Thymus (tissue), 14 donors: ENCODE measurements at places on chromosomes 3 and 15. TPM values are rescaled to one million over a fixed set of nuclear protein-coding genes. Genes with fewer than 3 reads are reported as not detected.

DNA sequence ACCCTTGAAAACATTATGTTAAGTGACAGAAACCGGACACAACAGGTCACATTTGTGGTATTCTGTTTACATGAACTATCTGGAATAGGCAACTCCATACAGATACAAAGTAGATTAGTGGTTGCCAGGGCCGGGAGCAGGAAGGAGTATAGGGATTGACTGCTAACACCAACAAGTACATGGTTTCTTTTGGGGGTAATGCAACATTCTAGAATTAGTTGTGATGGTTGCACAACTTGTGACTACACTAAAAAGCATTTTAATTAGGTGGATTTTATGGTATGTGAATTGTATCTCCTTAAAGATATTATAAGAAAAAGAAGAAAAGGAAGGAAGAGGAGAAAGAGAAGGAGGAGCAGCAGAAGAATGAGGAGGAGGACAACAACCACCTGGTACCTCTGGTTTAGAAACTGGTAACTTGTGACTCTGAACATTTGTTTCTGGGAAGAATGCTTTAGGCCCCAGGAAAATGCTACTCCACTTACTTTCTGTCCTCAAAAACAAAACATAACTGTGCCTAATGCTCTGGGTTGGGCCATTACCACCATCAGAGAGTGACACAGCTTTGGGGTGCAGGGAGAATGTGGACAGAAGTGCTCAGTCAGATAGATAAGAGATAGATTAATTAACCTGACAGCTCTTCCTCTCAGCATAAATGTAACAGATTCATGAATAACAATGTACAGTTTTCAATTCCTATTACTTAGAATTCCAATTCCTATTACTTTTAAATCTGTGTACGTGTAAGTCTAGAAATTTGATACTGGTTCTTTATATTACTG lies 20.3 kb downstream of the SETMAR start:
- DNase-seq = no peak

Gene SERINC4
- polyA plus RNA-seq = 0.52 TPM

- DNase-seq = peak; percentile 88
These were observed at the start of gene MKRN2 for GRCh38 chr3:12556690-12557472. MKRN2 (plus strand) TSS chr3:12557087; CDS start chr3:12557151, 64 bp downstream.

GRCh38 chr15:96578393-96578792 lies 247.9 kb downstream of the NR2F2 start:
- no peak for DNase-seq

GRCh38 chr3:139934613-139935015 lies 371 bp upstream of the CLSTN2 start:
- DNase-seq = no peak

GRCh38 chr15:84888639-84889038 lies 4.2 kb downstream of the SLC28A1 start:
- DNase-seq = no peak

DNA sequence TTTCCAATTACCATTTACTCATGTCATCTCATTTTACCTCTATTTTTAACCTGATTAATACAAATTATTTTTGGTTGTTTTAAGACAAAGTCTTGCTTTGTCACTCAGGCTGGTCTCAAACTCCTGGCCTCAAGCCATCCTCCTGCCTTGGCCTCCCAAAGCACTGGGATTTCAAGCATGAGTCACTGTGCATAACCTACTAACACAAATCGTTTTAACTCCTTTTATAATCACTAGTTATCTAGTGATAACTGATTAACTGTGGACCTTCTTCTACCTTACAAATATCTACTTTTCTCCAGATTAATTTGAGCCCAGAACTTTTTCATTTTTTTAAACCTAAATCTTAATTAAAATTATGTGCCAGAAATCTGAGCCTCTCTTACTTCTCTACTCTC lies 4.6 kb downstream of the ATP13A3 start:
- no peak for DNase-seq

Gene PLIN1
- polyA plus RNA-seq = 1.0 TPM

GRCh38 chr3:3020209-3020608 lies 90.0 kb downstream of the IL5RA start:
- no peak for DNase-seq

Gene GTPBP8
- 13.2 TPM for polyA plus RNA-seq

GRCh38 chr3:13249664-13250390 lies 170.3 kb downstream of the NUP210 start:
- no peak for DNase-seq

DNA sequence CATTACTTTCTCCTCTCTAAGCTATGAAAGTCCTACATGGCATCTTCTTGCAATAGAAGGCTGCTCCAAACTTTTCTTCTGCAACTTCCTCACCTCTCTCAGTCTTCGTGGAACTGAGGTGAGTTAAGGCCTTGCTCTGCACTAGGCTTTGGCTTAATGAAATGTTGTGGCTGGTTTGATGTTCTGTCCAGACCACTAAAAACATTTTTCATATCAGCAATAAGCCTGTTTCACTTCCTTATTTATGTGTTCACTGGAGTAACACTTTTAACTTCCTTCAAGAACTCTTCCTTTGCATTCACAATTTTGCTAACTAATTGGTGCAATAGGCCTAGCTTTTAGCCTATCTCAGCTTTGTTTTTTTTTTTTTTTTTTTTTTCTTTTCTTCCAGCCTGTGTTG lies 335.3 kb upstream of the NECTIN3 start:
- DNase-seq = no peak

DNA sequence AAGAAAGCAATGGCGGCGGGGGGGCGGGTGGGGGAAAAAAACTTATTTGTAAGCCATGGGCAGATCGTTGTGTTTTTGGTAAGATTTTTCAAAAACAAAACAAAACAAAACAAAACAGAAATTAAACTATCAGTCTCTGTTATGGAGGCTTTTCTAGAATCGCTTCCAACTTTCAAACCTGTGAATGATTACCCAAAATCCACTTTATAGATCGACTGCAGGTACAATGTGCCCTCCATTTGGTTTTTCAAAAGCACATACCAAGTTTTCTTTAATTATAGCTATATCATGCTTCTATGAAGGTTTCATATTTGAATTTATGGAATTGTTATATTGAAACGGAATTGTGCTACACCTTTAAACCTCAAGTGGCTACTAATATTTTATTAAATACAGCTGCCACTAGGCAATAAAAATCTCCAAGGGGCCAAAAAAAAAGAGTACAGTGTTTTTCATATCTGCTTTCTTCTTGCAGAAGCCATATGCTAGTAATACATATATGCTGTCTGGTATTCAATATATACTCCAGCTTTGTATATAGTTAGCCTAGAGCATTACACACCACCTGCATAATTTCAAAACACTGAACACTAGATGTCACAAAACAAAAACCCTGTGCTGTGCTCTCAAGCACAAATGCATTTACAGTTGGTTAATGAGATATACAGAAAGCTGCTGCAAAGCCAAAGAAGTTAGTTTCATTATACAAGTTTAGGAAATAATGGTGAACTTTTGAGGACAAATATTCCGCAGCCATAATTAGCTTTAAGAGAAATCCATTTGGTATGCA lies 683.8 kb upstream of the NR2F2 start:
- no peak for DNase-seq

DNA sequence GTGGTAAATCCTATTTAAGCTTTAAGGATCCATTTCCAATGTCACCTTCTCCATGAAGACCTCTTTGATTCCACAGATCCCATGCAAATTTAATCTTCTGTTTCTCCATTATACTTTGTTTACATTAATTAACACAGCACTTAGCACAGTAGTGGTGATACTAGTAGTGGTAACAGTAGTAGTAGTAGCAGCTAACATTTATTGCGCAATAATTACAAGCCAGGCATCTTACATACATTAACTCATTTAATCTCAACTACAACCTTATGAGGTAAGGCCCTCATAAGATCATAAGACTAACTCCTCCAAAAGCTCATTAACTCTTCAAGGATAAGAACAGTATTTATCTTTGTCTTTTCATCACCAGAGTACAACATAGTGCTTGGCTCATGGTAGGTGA lies 54.8 kb upstream of the FSIP1 start:
- DNase-seq = no peak

GRCh38 chr3:188092648-188093047 lies 61.3 kb upstream of the LPP start:
- peak; percentile 89 for DNase-seq

GRCh38 chr3:130905551-130905950 lies 11.7 kb downstream of the ATP2C1 start:
- DNase-seq = no peak

- DNase-seq = no peak
These were observed 99.1 kb downstream of the LARS2 start for GRCh38 chr3:45487508-45487907.

- DNase-seq = no peak
These were observed 356.5 kb downstream of the ZIC4 start for GRCh38 chr3:147049821-147050220.

Gene DUOX1
- 4.3 TPM for polyA plus RNA-seq
